ENCODE measurements at places on chromosomes 2 and 18.

DNA sequence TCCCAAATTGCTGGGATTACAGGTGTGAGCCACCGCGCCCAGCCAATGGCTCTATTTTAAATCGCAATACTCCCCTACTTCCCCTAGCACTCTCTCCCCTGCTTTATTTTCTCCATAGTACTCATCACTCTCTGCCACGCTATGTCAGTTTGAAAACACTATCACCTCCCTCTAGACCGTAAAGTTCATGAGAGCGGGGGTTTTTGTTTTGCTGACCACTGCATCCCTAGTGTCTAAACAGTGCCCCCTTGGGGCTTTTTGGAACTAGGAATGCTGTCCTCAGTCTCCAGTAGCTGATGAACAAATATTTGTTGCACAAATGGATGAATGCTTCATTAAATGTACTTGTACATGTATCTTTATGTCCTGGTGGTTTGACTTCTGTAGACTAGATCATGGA lies 44.1 kb downstream of the ATOH8 start:
- peak; percentile 26 for DNase-seq

DNA sequence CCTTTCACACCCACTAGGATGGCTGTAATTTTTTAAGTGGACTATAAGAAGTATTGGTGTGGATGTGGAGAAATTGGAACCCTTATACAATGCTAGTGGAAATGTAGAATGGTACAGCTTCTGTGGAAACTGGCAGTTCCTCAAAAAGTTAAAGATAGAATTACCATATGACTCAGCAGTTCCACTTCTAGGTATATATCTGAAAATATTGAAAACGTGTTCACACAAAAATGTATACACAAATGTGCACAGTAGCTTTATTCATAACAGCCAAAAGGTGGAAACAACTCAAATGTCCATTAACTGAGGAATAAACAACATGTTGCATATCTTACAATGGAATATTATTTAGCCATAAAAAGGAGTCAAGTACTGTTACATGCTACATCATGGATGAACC lies 17.7 kb downstream of the TANK start:
- DNase-seq = no peak

DNA sequence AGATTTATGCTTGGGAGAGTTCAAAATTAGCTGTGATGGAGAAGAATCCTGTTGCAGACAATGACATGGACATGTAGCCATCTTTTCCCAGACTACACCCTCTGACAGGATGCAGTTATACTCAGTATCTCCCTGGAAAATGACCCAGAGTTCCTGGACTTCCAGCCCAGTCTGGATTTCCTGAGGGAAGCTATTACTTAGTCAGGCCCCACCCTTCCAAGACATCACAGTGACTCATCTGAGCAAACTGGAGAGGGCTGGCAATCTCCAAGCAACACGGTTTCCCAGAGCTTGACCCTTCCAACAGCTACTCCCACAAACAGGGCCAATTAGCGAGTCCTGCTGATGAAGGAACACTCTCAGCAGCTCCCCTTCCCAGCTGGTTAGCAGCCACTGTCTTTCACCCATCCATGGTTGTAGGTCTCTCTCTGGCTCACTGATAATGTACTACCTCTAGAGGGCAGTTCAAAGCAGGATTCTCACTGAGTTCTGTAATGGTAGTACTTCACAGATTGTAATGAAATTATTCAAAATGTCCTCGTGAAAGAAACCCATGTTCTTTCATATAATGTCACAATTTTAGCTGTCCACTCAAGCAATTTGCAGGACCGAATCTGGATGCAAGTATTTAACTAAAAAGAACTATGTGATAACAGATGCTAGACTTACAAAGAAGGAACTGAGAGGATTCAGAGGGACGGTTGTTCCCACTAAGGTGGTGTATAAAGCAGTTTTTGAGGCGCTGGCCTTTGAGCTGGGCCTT lies 110.2 kb downstream of the MDH1 start:
- peak; percentile 74 for DNase-seq

- no peak for DNase-seq
Observed at GRCh38 chr18:3199942-3200645, 19.7 kb downstream of the MYOM1 start.

GRCh38 chr2:235220331-235220730 lies 268.5 kb downstream of the SH3BP4 start:
- DNase-seq = no peak

DNA sequence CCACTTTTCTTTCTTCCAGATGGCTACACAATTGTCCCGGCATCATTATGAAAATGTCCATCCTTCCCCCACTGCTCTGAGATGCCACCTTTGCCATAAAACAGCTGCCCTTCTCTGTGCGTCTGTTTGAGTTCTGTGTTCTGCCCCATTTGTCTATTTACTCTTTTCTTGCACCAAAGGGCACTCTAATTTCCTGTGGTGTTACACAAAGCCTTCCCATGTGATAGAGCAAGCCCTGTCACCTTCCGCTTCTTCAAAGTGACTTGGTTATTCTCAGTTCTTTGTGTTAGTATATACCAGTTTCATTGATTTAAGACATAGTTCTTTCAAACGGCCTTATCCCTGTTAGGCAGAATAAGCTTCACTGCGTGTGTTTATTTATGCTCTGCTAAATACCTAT lies 84.1 kb downstream of the FBXO15 start:
- DNase-seq = no peak

- peak; percentile 22 for DNase-seq
Observed at GRCh38 chr18:48777026-48777743, 173.6 kb downstream of the SMAD7 start.

GRCh38 chr18:51687845-51688585 lies 490.5 kb upstream of the MEX3C start:
- no peak for DNase-seq

- DNase-seq = no peak
Observed at GRCh38 chr2:108560241-108560811, 26.1 kb downstream of the LIMS1 start.

DNA sequence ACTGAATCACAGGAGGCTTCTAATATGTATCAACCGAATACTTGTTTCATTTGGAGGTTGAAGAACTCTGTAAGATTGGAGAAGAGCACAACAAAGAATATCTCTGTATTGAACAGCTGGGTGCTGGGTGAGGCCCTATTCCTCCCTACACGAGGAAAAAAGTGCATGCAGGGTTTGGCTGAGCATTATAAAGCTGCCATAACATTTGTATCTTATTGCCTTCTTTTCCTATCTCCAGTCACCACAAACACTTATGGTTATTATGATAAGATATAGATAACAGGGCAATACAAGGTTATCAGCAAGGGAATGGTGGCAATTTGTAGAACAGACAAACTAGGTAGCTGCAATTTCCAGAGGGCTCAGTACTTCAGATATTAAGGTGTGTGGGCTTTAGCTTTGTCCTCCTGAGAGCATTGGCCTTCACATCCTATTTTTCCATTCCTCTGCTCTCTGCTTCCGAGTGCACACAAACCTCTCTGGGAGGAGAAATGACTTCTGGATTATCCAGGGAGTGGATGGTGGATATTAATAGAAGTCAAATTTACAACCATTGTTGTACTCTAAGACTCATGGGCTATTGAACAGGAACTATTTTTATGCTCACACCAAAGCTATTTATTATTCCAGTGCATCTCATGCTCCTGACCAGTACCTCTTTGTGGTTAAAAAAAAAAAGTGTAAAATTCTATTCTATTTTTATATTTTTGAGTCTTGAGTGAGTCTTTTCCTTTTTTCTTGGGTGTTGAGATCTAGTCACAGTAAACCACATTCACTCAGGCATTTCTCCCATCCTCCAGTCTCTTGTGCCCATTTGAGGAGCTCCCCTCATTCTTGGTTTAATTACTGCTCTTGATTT lies 248.4 kb downstream of the ETAA1 start:
- no peak for DNase-seq

DNA sequence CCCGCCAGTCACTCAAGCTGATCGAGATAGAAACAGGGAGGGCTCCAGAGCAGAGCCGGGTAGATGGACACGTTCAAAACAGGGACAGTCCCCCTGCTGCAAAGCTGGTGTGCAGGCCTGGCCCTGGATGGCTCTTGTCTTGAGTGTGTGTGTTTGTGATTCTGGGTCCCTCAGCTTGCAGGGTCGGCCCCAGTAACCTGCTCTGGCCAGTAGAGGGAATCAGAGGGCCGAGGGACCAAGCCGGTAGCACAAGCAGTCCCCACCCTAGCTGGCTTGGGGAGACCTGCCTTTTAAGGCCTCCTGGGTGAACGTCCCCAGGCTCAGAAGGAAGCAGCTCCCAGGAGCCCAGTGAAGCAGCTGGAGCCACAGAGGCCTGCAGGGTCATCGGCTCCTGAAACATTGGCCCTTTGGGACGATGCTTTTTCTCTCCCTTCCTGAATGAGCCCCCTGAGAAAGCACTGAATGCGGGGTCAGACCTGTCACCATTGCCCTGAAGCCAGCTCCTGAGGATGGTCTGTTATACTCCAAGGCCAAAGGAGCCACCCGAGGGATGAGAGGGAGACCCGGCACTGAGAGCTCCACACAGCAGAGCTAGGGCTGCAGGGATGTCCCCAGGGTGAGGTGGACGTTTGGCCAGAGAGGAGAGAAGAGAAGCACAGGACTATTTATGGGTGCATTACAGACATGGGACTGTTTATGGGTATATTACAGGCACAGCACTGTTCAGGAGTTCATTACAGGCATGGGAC lies 15.4 kb upstream of the MLPH start:
- peak; percentile 50 for DNase-seq

- DNase-seq = no peak
Observed at GRCh38 chr2:3805201-3805939, 102.0 kb downstream of the DCDC2C start.

DNA sequence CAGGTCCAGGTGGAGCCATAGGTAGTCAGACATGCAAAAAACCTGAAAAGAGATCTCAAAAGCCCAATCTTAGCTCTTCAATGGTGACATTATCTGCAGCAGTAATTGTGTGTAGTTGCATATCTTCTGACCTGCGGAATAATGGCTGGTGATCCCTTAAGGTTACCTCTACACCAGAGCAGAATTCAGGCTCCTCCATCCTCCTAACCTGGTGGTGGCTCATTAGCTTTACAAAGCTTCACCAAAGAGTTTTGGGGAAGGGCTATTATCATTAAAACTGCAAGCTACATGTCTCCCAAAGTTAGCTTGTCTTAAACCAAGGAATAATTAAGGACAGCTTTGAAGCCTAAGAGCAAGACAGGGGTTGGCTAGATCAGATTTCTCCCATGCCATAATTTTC lies 42.6 kb upstream of the CHST9 start:
- DNase-seq = no peak

DNA sequence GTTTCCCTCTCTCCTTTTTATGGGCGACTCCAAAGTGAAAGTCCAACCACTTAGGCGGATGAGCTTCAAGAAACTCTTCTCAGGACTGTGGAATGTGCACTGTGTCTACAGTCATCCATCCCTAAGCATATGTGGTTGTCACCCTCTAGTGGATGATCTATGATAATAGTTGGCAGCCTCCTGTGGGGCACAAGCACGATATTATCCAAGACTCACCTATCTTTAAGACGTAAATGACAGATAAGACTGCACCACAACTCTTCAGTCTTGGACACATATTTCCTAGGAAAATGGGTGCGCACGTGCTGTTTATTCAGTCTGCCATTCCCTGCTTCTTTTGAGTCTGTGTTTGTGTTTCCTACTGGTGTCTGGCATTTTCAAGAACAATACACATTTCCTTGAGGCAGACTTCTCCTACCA lies 145.5 kb upstream of the CTAGE1 start:
- DNase-seq = peak; percentile 80

GRCh38 chr2:179538406-179539123 lies 273.9 kb upstream of the SESTD1 start:
- no peak for DNase-seq

GRCh38 chr2:236970656-236971010 lies 115.1 kb upstream of the COPS8 start:
- DNase-seq = no peak

GRCh38 chr2:14587119-14587518 lies 45.4 kb upstream of the LRATD1 start:
- DNase-seq = no peak

DNA sequence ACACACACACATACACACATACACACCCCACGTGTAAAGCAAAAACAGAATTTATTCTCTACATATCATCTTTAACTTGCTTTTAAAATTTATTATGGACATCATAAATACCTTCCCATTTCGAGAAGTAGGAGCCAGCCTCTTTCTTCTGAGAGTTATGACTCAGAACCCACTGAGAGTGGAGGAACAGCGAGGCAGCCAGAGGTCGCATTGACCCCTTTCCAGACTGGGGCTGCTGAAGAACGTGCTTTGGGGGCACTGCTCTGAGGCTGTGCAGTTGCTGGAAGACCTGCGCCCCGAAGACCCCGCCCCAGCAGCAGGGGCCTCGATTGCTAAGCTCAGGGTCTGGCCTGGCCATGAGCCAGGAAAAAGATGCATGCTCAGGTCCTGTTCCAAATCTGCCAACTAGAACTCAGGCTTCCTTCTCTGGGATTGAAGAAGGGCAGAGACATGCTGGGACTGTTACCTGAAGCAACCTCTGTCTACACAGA lies 133.8 kb upstream of the TWIST2 start:
- DNase-seq = no peak

DNA sequence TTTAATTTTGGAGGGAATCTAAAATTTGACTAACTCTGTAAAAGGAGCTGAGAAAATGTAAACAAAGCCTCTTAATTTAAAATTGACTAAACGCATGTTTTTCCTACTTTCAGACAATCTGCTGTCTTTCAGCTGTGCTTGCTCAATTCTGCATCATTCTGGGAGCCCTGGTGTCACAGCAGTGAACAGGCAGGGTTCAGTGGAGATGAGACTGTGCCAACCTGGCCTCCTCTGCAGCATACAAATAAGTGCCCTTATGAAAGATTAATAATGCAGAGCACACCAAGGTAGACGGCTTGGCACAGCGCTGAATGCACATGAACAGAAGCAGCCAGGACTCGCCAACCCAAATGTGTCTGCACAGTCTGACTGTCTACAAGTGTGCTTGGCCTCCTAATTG lies 222.0 kb upstream of the CHAC2 start:
- no peak for DNase-seq

DNA sequence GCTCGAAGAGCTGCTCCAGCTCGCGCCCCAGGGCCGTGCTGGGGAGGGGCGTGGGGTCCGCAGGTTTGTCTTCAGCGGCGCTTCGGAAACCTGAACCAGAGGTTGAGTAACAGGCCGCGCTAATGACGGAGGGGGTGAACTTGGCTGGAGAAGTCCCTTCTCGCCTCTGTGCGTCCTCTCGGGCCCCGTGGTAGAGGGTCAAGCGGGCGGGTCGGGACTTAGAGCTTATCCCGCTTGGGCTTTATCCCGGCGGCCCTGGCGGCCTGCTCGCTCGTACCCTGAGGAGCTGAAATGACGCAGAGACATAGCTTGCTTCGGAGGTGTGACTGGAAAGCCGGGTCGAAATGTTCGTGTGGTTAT lies 479 bp downstream of the RNMT start:
- DNase-seq = peak; percentile 10

- DNase-seq = no peak
Observed at GRCh38 chr18:63402246-63403162, 19.8 kb downstream of the VPS4B start.

DNA sequence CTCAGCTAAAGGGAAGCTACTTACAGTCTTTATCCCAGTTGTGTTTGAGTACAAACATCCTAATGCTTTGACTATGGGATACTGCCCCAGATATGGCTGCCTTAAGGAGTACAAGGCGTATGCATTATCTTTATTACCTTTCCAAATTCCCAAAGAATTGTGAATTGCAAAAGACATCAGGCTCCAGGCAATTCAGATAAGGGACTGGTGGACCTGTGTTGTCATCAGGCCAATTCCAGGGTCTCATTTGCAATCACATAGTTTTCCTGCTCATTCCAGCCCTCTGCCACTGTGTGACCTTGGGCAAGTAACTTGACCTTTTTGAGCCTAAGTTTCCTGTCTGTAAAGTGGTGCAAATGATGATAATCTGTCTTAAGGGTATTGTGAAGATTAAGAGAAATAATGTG lies 137.5 kb downstream of the FMNL2 start:
- no peak for DNase-seq

- no peak for DNase-seq
Observed at GRCh38 chr2:77008853-77009252, 513.3 kb downstream of the LRRTM4 start.

Measured in RCC 7860 (cell line).